ENCODE measurements at places on chromosomes 12 and 14. TPM values are rescaled to one million over a fixed set of nuclear protein-coding genes. Genes with fewer than 3 reads are reported as not detected.

DNA sequence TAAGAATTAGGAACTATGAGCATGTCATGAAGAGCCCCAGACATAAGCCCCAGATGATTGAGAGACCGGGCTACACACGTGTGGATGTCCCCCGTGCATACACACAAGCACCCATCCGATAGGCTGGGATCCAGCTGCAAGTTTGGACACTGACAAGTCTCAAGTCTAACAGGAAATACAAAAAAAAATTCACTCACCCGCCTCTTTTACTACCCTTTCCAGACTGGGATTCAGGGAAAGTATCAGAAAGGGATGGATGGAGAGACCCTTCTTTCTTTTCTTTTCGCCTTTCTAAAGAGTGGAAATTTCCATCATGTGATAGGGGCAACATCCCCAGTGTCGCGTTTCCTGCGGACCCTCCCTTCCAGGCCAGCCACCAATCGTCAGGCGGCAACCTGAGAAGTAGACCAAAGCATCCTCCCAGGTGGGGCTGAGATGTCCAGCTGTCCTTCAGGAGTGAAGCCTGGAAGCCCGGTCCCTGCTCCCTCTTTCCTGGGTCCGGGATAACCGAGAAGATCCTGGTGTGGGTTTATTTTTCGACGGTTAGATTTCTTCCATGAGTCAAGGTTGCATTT, 6.4 kb upstream of the SLC38A4 start:
- DNase-seq = no peak

DNA sequence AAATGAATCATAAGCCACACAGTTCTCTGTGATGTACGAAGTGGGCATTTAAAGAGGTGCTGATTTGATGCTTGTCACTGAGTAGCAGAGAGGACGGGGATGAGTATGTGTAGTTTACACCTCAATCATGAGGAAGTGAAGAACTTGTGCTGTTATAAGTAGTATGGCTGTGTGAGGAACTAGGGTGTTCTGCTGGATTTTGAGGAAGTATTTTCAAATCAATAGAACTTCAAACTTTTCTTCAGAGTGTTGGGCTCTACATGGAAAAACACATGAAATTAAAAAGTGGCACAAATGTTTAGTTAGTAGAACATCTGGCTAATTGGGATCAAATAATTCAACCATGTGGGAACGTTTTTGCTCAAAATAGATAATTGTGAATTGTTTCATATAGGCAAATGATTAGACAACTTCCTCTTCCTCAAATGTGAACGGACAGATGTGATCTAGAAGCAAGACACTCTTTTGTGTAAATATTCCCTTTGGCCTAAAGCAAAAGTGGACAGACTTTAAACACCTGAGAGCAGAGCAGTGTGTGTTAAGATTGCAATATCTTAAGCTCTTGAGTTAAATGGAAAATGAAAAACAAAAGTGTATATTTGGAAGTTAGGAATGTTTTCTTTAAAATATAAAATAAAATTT, 168.5 kb downstream of the NAV3 start:
- no peak for DNase-seq

DNA sequence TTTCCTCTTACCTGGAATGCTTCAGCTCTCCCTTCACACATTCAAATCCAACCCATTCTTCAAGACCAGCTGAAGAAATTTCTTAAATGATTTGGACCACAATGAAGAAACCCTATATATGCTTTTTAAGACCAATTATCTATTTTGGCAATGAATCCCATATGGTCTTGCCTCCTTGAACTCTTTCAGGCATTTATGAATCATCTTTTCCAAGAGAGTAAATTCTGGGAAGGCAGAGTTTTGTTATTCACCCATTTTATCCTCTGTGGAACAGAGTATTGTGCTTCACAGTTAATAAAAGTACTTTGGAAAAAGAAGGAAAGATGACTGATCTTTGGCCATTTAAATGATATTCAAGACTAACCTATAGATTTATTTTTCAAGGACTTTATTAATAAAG, 14.0 kb downstream of the GIT2 start:
- no peak for DNase-seq

DNA sequence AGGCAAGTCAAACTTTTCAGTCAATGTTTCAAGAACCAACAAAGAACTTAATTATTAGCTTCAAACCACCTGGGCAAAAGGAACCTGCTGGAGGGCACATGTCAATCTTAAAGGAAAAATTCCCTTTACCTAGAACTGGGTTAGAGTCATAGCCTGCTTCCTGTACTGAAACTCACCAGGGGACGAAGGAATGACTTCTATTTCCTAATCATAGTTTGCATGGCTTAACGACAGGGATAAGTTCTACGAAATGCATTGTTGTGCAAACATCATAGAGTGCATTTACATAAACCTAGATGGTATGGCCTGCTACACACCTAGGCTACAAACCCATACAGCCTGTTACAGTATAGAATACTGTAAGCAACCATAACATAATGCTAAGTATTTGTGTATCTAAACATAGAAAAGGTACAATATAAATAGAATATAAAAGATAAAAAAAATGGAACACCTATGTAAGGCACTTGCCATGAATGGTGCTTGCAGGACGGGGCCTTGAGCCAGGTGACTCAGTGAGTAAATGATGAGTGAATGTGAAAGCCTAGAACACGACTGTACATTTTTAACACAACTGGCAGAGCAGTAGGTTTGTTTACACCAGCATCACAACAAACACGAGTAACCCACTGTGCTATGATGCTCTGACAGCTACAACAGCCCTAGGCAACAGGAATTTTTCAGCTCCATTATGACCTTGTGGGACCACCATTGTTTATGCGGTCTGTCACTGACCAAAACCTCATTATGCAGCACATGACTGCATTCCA, 234.9 kb upstream of the CAND1 start:
- DNase-seq = no peak

The PHETA1 gene
- 10.6 TPM for total RNA-seq
